NCI-H1092 treated with DMSO at 0.1 percent for 48 hours (cell line): ENCODE measurements at places on chromosomes 7 and 10.

DNA sequence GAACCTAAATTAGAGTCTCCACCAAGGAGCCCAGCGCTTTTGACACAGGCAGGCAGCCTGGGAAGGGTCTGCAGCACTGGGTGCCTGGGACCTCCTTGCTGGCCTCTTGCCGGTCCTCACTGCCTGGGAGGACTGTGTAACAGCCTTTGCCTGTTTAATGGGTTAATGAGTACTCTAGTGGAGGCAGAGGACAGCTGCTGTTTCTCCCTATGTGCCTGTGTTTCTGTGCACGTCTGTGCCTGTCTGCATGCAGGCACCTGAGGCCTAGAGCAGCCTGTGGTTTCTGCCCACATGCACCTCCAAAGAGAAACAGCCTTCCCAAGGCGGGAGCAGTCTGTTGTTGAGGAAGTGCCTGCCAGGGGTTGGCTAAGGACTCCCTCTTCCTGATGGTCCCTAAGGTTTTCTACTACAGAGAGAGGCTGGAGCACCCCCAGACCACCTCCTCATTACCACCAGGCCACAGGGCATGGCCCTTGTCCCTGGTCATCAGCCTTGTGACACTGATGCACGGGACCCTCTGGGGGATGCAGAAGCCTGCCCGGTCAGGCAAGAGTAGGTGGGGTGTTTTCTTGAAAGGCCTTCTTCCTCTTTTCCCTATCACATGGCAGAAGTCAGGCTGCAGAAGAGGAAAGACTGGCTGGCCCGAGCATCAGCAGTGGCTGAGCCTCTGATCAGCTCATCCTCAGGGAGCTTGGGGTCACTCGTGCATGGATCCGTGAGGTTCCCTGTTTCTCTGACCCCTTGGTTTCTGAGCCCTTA is 14.2 kb downstream of the SLC29A3 start:
- no peak for DNase-seq

- DNase-seq = no peak
These were observed 494 bp upstream of the HERC4 start for GRCh38 chr10:68075550-68076004.

GRCh38 chr10:93039721-93040120 is 20.9 kb upstream of the CYP26C1 start:
- DNase-seq = no peak

DNA sequence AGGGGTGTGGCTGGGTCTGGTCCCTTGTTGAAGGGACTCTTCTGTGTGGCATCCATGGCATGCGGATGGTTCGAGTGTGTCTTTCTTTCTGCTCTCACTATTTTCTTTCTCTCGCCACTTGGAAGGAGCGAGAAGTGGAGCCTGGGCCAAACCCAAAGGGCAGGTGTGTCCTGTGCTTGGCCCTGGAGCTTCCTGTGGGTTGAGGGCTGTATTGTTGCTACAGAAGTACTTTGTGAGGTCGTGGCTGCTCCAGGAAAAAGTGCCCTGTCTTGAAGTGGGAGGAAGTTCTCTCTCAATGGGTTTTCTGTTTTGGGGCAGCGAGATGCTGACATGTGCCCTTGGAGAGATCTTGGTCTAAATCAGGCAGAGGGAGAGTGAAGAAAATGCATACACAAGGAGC is 72.0 kb downstream of the DOCK1 start:
- no peak for DNase-seq

DNA sequence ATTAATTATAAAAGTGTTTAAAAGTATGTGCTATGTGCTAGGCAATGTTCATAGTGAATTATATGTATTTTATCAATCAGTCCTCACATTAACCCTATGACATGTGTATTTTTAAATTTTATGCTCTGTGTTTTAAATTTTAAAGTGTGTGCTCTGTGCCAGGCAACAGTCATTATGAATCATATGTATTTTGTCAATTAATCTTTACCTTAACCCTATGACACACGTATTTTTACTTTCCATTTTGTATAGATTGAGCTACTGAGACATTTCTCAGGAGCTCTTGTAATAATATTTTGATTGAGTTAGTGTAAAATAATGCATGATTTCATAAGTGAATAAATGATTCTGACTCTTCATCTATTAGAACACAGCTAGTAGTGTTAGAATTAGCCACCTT is 117.8 kb downstream of the THSD7A start:
- no peak for DNase-seq
